Sigmoid colon (tissue), 7 donors: ENCODE measurements at places on chromosomes 1 and 21. TPM values are rescaled to one million over a fixed set of nuclear protein-coding genes. Genes with fewer than 3 reads are reported as not detected.
A peak's percentile ranks its signal among the peaks of the same experiment; 100 is the strongest.

DNA sequence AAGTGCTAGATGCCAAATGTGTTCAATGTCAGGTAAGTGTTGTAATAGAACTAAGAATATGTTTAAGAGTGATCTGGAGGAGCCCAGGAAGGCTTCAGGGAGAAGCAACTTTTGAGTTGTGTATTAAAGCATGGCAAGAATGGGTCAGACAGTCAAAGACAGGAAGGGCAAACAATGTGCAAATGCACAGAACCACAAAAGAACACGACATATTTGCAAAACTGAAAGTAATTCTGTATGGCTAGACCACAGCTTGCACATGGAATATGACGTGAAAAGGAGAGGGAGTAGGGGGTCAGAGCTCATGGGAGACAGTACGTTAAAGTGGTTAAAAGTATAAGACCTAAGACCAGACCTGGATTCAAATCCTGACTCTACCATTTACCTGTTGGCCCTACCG is 7.1 kb upstream of the SORT1 start:
- H3K4me1 ChIP-seq, result no peaks in the 10 kb centered on the region
- no peak overlapping the region for H3K4me3 ChIP-seq
- no peak overlapping the region for H3K27ac ChIP-seq
- no peak for DNase-seq
- no peaks in the 10 kb centered on the region for H3K27me3 ChIP-seq
- H3K36me3 ChIP-seq, result peaks cover 91% of the 10 kb centered on the region

GRCh38 chr1:57550092-57550491 is 126.2 kb upstream of the DAB1 start:
- H3K4me1 ChIP-seq, result no peaks in the 10 kb centered on the region
- no peaks in the 10 kb centered on the region for H3K36me3 ChIP-seq
- no peak for DNase-seq
- H3K27ac ChIP-seq, result no peak overlapping the region
- H3K4me3 ChIP-seq, result no peak overlapping the region

DNA sequence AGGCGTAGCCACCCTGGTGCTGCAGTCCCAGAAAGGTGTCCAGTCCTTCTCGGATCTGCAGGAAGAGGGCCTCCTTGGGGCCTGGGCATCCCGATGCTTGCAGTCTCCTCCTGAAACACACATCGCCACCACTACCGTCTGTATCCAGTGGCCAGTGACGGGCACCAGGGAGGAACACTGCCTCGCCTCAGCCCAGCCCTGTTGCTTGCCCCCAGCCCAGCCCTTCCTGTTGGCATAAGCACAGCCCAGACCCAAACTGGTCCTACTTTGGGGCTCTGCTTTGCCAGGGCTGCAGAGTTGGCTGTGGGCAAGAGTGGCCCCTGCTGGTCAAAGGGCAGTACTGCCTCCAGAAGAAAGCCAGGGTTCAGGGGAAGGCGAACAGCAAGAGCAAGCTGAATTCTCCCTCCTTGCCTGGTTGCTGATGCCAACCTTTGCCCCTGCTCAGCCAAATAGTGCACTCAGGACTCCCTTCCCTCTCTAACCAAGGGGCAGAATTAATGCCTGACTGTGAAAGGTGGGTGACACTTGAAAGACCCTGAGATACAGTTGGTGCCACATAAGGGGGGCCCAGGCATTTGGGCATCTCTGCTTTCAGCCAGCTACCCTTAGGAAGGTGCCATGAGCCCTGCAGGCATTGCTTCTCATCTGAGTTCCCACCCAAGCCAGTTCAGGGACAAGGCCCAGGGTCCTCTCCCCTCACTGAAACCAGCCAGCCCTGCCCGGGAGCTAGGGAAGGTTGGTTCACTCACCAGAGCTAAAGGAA is 11.1 kb upstream of the ARHGEF2 start:
- peak; percentile 90 for DNase-seq
- H3K27ac ChIP-seq, result peak overlapping the region; percentile 61

GRCh38 chr1:151336556-151336955 is 9.3 kb upstream of the PI4KB start:
- H3K36me3 ChIP-seq, result no peaks in the 10 kb centered on the region
- no peak overlapping the region for H3K4me3 ChIP-seq
- no peak for DNase-seq

DNA sequence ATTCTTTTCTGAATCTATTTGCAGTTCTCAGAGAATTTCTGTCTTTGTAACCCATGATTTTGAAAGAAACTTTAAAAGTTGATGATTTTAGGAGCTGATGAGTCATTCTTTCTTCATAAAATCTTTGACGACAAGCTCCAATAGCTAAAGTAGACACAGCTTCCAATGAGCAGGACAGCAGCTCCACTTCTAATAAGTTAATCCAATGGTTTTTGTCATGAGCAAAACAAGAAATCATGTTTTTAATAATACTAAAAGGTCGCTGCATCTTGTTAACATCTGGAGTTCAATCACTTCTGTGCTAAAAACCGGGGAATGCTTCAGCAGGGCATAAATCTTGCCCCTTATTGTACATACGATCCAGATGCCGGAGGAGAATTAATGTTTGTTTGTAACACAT is 48.9 kb upstream of the GORAB start:
- peak overlapping the region; percentile 16 for H3K27ac ChIP-seq
- H3K27me3 ChIP-seq, result no peaks in the 10 kb centered on the region
- no peak overlapping the region for H3K4me3 ChIP-seq
- no peaks in the 10 kb centered on the region for H3K4me1 ChIP-seq
- DNase-seq, result no peak
- H3K36me3 ChIP-seq, result no peaks in the 10 kb centered on the region

GRCh38 chr1:43527111-43527878 is 3.4 kb upstream of the PTPRF start:
- no peaks in the 10 kb centered on the region for H3K27me3 ChIP-seq
- DNase-seq, result no peak
- no peak overlapping the region for H3K27ac ChIP-seq
- no peaks in the 10 kb centered on the region for H3K36me3 ChIP-seq
- no peak overlapping the region for H3K4me3 ChIP-seq

DNA sequence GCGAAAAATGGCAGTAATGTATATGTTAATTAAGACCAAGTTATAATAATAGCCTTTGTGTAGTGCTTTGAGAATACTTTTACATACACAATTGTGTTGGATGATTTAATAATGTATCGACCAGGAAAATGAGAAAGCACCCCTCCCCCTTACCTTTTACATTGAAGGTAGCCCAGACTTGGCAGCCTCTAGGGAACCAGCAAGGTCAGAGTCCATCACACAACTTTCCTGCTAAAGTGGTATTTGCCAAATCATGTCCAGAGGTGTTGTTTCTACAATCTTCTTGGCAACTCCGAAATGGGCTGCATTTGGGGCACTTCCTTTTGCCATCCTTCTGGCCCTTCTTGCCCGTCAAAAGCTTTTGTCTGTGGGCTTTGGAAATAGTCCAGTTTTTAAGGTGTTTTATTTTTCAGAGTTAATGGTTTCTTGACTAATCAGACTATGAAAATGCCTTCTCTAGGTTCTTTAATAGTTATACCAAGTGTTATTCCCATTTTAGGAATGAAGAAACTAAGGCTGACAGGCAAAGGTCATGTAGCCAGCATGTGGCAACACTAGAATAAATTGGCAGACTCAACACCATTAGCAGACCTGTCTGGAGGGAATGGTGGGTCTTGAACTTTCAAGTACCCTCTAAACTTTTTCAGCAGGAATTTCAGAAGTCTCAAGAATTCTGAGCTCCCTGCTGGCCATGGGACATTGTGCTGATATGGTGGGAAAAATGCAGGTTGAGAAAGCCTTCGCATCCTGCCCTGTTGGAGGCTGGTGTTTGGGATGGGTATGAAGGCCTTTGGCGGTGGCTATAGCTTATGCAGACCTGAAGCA is 6.8 kb downstream of the ATP1A1 start:
- H3K36me3 ChIP-seq, result no peaks in the 10 kb centered on the region
- H3K4me1 ChIP-seq, result peaks cover 55% of the 10 kb centered on the region
- no peak for DNase-seq
- H3K4me3 ChIP-seq, result no peak overlapping the region

LYST gene
- total RNA-seq, result 35.3 TPM

CA6 gene
- total RNA-seq, result not detected

TMPRSS15 gene
- not detected for total RNA-seq

DTL gene
- not detected for total RNA-seq

GPR25 gene
- not detected for total RNA-seq

AADACL4 gene
- not detected for total RNA-seq

IGSF3 gene
- total RNA-seq, result 7.2 TPM

NUDT4B gene
- 16.3 TPM for total RNA-seq

AJAP1 gene
- 0.95 TPM for total RNA-seq
